CD4-positive, alpha-beta T cell treated with Interleukin-10 for 1 hour (primary cell): ENCODE measurements at places on chromosomes 16 and 17.
A peak's percentile ranks its signal among the peaks of the same experiment; 100 is the strongest.

- no peak for DNase-seq
Measured at GRCh38 chr17:3506054-3506453, 30.3 kb downstream of the ASPA start.

GRCh38 chr16:405548-406506, 4.1 kb downstream of the DECR2 start:
- DNase-seq: no peak

DNA sequence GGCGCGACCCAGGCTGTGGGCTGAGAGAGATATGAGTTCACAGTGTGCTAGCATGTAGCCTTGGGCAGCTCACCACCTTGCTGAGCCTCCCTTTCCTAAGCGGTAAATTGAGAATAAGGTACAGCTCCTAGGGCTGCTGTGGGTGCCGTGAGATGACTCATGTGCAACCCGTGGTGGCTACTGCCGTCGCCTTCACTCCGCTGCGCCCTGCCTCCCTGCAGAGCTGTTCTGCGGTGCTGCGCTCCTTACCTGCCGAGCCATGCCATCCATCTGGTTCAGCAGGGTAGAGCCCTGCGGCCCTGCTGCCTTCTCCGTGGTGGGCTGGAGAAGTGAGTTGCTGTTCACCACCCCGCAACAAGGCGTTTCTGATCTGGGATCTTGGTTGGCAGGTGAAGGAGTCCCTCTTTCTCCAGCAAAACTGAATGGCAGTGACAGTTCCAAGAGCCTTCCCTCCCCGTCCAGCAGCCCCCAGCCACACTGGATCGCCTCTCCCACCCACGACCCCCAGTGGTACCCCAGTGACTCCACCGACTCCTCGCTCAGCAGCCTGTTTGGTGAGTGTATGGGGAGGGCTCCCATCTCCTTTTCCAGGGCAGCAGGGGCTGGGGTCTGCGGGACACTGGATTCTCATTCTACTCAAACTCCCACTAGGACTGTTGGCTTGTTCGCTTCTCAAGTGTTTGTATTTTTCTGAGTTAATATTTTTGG, 9.3 kb upstream of the JPT2 start:
- DNase-seq: no peak

- DNase-seq: no peak
Measured at GRCh38 chr16:27556471-27556870, 6.5 kb downstream of the KATNIP start.

DNA sequence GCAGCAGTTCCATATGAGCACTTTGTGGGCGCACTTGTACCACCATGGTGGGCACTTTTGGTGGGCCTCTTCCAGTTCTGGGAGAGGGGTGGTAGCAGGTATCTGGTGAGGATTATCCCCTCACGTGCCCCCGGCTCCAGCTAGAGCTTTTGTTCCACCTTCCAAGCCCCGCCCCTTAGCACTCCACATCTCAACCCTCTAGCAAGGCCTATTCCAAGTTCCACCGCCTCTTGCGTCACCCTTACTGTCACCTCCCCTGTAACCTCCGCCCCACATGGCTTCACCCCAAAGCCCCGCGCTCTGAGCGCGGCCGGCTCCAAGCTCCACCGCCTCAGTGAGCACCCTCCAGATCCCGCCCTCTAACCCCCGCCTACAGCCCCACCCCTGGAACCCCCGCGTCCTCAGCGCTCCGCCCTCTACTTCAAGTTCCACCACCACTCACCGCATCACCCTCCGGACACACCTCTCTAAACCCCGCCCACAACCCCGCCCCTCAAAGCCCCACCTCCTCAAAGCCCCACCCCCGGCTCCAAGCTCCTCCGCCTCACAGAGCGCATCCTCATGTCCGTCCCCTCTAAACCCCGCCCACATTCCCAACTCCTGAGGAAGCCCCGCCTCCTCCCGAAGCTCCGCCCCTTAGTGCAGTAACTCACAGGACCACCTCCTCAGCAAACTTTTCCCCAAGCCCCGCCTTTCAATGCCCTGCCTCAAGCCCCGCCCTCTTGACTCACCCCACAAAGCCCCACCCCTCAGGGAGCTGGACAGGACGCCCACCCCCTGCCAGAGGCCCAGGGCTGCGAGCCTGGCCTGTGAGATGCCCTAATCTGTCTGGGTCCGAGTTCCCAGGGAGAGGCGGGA, 11.1 kb downstream of the SCN4A start:
- peak; percentile 53 for DNase-seq

DNA sequence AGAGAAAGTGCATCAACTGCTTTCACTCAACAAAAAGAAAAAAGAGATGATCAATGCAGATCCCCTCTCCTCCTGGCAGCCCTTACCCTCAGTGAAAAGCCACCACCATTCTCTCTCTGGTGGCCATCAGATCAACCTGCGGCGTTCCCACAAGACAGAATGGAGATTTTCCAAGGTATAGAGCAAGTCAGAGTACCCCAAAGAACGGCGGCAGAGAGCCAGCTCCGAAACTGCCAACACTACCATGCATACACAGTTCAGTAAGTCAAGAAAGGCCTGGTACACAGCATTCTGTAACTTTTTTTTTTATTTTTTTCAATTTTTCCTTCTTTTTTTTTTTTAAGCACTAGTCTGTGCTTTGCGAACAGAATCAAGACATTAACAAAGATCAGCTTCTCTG, 30.6 kb downstream of the STH start:
- no peak for DNase-seq

GRCh38 chr17:29615048-29615385, 7.7 kb downstream of the CORO6 start:
- peak; percentile 80 for DNase-seq

GRCh38 chr17:56681561-56682266, 88.2 kb downstream of the NOG start:
- no peak for DNase-seq

DNA sequence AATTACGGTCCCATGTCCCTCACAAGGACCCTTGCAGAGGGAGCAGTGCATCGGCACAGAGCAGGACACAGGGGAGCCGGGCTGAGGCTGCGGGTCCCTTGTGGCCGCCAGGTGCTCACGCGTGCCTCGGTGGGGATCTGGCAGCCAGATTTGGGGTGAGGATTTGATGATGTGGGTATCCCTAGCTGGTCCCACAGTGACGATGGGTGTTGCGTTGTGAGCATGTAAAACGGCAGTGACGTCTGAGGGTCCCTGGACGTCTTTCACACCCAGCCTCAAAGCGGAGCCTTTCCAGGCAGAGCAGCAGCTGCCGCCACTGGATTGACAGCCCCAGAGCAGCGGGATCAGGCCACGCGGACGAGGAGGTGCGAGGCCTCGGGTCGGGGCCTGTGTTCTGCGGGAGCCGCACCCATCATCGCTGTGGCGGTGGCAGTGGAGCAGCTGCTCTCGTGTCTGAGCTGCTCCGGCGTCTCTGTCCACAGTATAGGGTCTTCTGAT, 54.6 kb downstream of the WDR45B start:
- peak; percentile 8 for DNase-seq

- no peak for DNase-seq
Measured at GRCh38 chr16:55189224-55189623, 134.8 kb upstream of the IRX6 start.

DNA sequence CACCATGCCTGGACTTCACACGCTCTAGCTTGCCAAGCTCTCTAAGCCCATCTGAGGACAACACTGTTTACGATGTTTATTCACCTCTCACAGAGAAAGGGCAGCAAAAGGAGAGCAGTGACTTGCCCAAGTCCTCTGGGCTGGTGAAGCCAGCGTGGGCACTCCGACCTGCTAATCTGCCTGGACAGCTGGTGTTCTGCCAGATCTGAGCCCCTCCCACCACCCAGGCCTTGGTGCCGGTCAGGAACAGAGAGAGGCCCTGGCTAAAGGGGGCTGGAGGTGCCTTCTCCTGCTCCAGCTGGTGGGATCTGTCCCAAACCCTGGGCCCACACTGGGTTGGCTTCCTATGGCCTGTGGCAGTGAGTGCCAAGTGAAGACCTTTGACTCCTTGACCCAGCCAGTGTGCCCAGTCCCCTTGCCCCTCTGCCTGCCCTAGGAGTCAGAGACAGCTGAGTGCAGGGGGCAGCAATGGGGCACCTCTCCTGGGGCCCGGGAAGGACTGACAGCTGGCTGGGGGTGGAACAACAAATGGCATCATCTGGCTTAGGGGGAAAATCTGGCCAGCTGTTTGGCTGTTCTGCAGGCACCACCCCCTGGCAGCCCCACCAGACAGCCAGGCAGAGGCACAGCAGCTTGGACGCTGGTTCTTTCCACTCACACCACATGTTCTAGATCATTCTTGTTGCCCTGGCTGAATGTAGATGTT, 1.8 kb upstream of the SLC4A1 start:
- no peak for DNase-seq
